ENCODE measurements at places on chromosomes 13 and 19. TPM values are rescaled to one million over a fixed set of nuclear protein-coding genes. Genes with fewer than 3 reads are reported as not detected.

DNA sequence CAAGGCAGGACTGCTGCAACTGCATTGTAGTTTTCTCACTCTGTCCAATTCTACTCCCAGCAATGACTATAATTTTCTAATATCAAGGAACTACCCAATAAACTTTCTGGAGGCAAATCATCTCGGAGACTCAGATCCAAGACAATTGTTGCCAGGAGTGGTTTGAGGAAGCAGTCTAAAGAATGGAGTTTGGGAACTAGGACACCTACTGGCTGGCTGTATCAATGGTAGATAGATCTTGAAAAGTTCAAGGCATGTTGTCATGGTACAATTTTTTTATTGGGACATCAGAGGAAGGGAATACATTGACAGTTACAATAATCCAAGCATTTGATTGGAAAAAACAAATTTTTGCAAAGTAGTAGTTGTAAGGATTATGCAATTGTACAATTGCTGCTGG, 648.3 kb upstream of the SLITRK6 start:
- peaks cover 4% of the 10 kb centered on the region for H3K4me1 ChIP-seq
- no peaks in the 10 kb centered on the region for H3K27me3 ChIP-seq
- H3K27ac ChIP-seq: no peak overlapping the region
- no peak for DNase-seq
- H3K4me3 ChIP-seq: no peak overlapping the region

The ERICH6B gene
- not detected for total RNA-seq

DNA sequence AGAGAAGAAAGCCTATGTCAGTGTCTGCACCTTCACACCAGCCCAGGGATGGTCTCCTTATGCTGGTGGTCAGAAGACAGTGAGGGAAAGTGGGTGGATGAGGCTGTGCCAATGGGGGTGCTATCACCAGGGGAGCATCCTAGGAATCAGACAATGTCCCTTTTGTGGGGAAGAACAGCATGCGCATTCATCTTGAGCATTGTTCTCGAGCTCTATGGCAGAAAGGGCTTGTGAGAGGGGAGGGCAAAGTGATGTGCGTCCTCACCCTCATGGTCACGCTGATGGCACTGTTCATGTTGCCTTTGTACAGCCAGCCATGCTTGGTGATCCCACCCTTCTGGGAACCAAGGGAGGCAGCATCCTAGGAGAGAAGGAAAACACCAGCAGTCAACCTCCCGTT, 56.1 kb downstream of the DOCK9 start:
- H3K36me3 ChIP-seq: no peaks in the 10 kb centered on the region
- no peaks in the 10 kb centered on the region for H3K27me3 ChIP-seq
- H3K4me3 ChIP-seq: no peak overlapping the region
- no peaks in the 10 kb centered on the region for H3K4me1 ChIP-seq

- H3K27ac ChIP-seq: no peak overlapping the region
- H3K4me3 ChIP-seq: no peak overlapping the region
- no peaks in the 10 kb centered on the region for H3K4me1 ChIP-seq
- no peaks in the 10 kb centered on the region for H3K36me3 ChIP-seq
- H3K27me3 ChIP-seq: no peaks in the 10 kb centered on the region
These were observed 984 bp upstream of the OR7G1 start for GRCh38 chr19:9116547-9116946.

DNA sequence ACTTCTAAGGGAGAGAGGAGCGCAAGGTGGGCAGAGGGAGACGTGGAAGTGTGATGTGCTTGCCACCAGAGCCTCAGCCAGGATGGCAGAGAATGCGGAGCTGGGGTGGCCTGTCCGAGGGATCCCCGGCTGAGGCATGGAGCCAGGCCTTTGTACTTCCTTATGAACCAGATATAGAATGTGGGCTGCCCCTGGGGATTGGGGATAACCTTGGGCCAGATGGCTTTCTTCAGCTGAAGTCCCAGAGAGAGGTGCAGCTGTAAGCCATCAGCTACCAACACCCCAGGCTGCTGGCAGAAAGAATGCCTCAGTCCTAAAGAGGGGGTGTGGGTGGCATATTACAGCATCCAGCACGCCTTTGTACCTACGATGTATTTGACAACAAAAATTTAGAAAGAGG, 25.5 kb upstream of the FBXO17 start:
- no peak for DNase-seq
- no peak overlapping the region for H3K4me3 ChIP-seq
- no peaks in the 10 kb centered on the region for H3K4me1 ChIP-seq
- no peak overlapping the region for H3K27ac ChIP-seq
- no peaks in the 10 kb centered on the region for H3K36me3 ChIP-seq
- no peaks in the 10 kb centered on the region for H3K27me3 ChIP-seq

The BRCA2 gene
- 0.55 TPM for total RNA-seq

GRCh38 chr13:113982296-113982661, 8.4 kb upstream of the C13orf46 start:
- peaks cover 17% of the 10 kb centered on the region for H3K36me3 ChIP-seq
- no peaks in the 10 kb centered on the region for H3K27me3 ChIP-seq

DNA sequence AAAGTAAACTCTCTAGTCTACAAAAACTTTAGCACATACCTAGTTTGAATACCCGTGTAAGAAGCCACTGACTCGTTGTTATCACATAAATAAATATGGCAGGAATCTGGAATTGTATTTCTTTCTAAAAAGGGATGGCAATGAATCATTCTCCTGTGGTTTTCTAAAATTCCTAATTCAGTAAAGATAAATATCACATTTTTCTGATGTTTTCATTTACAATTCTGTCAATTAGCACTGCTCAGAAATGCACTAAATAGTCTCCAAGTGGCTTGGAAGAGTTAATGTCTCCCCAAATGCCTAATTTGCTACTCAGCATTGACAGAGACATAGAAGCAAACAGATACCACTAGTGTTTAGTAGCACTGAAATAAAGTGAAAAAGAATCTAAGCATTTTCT, 547.7 kb upstream of the SLITRK1 start:
- H3K4me3 ChIP-seq: no peak overlapping the region
- no peaks in the 10 kb centered on the region for H3K4me1 ChIP-seq
- H3K36me3 ChIP-seq: no peaks in the 10 kb centered on the region
- no peak for DNase-seq

The EDDM13 gene
- total RNA-seq: not detected

DNA sequence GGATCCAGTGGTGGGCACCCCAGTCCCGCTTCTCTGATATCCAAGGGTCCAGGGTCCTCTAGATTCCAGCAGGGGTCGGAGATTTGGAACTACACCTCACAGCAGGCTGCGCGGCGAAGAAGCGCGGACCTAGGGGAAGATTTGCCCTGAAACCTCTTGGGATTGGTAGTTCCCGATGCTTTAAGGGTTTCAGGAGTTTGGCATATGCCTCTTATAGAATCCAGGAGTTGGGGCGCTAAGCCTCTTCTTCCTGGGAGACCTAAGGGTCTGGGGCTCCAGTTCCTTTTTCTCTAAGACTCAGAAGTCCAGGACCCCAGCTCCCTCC, 349 bp downstream of the BCL2L12 start:
- H3K4me3 ChIP-seq: peak overlapping the region; percentile 67
- peaks cover 26% of the 10 kb centered on the region for H3K4me1 ChIP-seq
- no peaks in the 10 kb centered on the region for H3K27me3 ChIP-seq
- no peak for DNase-seq

Measured in sigmoid colon (tissue), 7 donors.